A549 treated with DMSO at 1 μM for 4 hours (cell line): ENCODE measurements at places on chromosomes 6 and 20. TPM values are rescaled to one million over a fixed set of nuclear protein-coding genes. Genes with fewer than 3 reads are reported as not detected.

Gene WFDC10B
- not detected in 5 replicates for total RNA-seq

Gene LY6G6D
- total RNA-seq: not detected in 5 replicates

Gene THEMIS
- not detected in 5 replicates for total RNA-seq

Gene OLIG3
- not detected in 5 replicates for total RNA-seq

Gene MCM8
- 19.5 to 25.4 TPM (median 22.2 TPM) in 5 replicates for total RNA-seq

Gene TREM1
- total RNA-seq: 0.09 to 0.30 TPM (median 0.13 TPM) in 4 of 5 replicates, not detected in the other

Gene MANEA
- total RNA-seq: 3.2 to 6.8 TPM (median 4.4 TPM) in 5 replicates

Gene L3MBTL1
- 0.58 to 1.9 TPM (median 1.5 TPM) in 5 replicates for total RNA-seq

Gene SYNE1
- 42.6 to 54.0 TPM (median 50.1 TPM) in 5 replicates for total RNA-seq

Gene CST9
- total RNA-seq: not detected in 5 replicates

Gene WFDC2
- total RNA-seq: 0.15 to 0.19 TPM in 2 of 5 replicates, not detected in the others

Gene TMEM151B
- 0.02 to 0.05 TPM (median 0.02 TPM) in 3 of 5 replicates, not detected in the others for total RNA-seq

Gene SLC22A1
- 1.2 to 2.7 TPM (median 1.9 TPM) in 5 replicates for total RNA-seq

Gene TP53TG5
- total RNA-seq: not detected in 5 replicates

Gene MUCL3
- total RNA-seq: 0.02 to 0.05 TPM (median 0.03 TPM) in 3 of 5 replicates, not detected in the others

Gene SNX21
- 8.8 to 13.0 TPM (median 11.6 TPM) in 5 replicates for total RNA-seq

Gene BMP7
- total RNA-seq: 0.48 to 0.91 TPM (median 0.76 TPM) in 5 replicates

Gene OSER1
- total RNA-seq: 49.0 to 58.2 TPM (median 56.7 TPM) in 5 replicates

Gene XKR7
- total RNA-seq: 0.01 to 0.04 TPM (median 0.02 TPM) in 5 replicates

Gene PNPLA1
- 0.03 TPM in 1 of 5 replicates, not detected in the others for total RNA-seq

Gene DCDC2
- 3.3 to 4.1 TPM (median 3.8 TPM) in 5 replicates for total RNA-seq

Gene ARMC12
- total RNA-seq: 0.18 to 0.40 TPM (median 0.24 TPM) in 5 replicates

Gene OXT
- total RNA-seq: not detected in 5 replicates

Gene KCNQ2
- 0.47 to 0.86 TPM (median 0.75 TPM) in 5 replicates for total RNA-seq

Gene SIRPG
- total RNA-seq: not detected in 5 replicates

Gene HCRTR2
- total RNA-seq: not detected in 5 replicates

Gene EDN3
- total RNA-seq: 0.05 to 0.10 TPM (median 0.07 TPM) in 4 of 5 replicates, not detected in the other

Gene NANP
- 8.1 to 10.3 TPM (median 9.3 TPM) in 5 replicates for total RNA-seq

Gene DNAH8
- total RNA-seq: not detected in 5 replicates

Gene PXDC1
- 14.1 to 19.4 TPM (median 16.5 TPM) in 5 replicates for total RNA-seq

Gene MOCS1
- 1.3 to 2.3 TPM (median 1.5 TPM) in 5 replicates for total RNA-seq

Gene IYD
- total RNA-seq: 0.01 to 0.07 TPM (median 0.02 TPM) in 3 of 5 replicates, not detected in the others
